NCI-H510A (cell line): ENCODE measurements at places on chromosomes 1 and 21.

- DNase-seq, result no peak
These were observed 60.4 kb upstream of the C1orf53 start for GRCh38 chr1:197841883-197842553.

DNA sequence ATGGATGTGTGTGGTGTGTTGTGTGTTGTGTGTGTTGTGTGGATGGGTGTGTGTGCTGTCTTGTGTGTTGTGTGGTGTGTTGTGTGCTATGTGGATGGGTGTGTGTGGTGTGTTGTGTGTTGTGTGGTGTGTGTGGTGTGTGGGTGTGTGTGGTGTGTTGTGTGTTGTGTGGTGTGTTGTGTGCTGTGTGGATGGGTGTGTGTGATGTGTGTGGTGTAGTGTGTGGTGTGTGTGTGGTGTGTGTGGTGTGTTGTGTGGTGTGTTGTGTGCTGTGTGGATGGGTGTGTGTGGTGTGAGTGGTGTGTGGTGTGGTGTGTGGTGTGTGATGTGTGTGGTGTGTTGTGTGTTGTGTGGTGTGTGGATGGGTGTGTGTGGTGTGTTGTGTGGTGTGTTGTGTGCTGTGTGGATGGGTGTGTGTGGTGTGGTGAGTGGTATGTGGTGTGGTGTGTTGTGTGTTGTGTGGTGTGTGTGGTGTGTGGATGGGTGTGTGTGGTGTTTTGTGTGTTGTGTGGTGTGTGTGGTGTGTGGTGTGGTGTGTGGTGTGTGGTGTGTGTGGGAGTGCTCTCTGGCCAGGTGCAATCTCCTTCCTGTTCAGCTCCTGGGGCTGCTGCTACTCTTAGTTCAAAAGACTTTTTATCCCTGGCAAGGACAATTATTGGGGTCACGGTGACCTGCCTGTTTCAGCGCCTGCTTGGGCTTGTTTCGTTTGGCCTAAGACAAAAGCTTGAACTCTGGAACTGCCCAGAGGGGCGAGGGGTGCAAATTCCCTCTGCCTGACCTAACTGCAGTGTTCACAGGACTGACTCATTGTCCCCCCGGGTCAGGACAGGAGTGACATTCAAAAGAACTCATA, 101.1 kb downstream of the UBIAD1 start:
- DNase-seq, result no peak

DNA sequence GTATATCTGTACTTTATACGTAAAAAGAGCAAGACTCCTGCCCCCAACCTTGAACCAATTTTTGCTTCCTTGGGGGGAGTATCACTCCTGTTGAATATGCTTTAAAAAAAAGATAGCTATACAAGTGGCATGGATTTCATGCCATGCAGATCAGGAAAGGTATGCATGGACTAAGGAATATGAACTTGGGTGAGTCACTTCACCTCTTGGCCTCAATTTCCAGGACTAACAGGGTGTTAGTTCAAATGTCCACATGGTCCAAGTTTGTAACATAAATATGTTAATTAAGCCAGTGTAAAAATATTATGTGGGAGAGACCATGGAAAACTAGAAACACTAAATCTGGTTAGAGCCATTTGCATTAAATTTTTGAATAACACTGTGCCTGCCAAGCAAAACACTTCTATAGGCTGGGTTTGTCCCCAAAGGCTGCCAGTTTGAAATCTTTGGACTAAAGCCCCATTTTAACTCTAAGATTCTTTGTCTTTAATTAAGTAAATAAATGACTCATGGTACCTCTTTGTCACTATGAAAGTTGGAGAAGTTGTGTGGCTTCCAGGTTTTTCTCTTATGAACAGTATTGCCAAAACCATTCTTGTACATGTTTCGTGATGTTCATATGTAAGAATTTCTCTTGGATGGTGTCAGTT, 33.1 kb downstream of the FAM177B start:
- DNase-seq, result no peak

GRCh38 chr1:14653461-14653960, 55.0 kb downstream of the KAZN start:
- DNase-seq, result no peak

- DNase-seq, result no peak
These were observed 27.1 kb downstream of the RIMS3 start for GRCh38 chr1:40638097-40639036.
